Progenitor cell of endocrine pancreas (in vitro differentiated cells): ENCODE measurements at places on chromosomes 4 and X.

- DNase-seq, result no peak
Measured at GRCh38 chrX:68589372-68589753, 58.1 kb upstream of the STARD8 start.

DNA sequence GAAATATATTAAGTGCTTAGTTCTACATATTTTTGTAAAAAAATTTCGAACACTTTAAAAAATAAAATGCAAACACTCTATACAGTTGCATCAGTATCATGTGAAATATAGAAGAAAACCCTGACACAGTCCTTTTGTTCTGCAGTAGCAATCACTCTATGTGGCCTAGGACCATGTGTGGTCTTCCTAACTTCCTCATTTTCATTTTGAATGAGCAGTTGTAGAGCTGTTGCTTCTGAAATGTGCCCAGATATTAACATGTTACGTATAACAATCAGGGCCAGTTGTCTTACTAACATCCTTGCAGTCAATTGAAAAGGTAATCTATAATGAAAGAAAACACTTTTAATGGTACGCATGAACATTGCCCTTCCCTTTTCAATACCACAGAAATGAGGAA is 107.9 kb downstream of the ZNF827 start:
- DNase-seq, result no peak

GRCh38 chrX:69144838-69145680 is 20.2 kb downstream of the PJA1 start:
- no peak for DNase-seq

- DNase-seq, result no peak
Measured at GRCh38 chrX:96763608-96764007, 79.0 kb downstream of the DIAPH2 start.

DNA sequence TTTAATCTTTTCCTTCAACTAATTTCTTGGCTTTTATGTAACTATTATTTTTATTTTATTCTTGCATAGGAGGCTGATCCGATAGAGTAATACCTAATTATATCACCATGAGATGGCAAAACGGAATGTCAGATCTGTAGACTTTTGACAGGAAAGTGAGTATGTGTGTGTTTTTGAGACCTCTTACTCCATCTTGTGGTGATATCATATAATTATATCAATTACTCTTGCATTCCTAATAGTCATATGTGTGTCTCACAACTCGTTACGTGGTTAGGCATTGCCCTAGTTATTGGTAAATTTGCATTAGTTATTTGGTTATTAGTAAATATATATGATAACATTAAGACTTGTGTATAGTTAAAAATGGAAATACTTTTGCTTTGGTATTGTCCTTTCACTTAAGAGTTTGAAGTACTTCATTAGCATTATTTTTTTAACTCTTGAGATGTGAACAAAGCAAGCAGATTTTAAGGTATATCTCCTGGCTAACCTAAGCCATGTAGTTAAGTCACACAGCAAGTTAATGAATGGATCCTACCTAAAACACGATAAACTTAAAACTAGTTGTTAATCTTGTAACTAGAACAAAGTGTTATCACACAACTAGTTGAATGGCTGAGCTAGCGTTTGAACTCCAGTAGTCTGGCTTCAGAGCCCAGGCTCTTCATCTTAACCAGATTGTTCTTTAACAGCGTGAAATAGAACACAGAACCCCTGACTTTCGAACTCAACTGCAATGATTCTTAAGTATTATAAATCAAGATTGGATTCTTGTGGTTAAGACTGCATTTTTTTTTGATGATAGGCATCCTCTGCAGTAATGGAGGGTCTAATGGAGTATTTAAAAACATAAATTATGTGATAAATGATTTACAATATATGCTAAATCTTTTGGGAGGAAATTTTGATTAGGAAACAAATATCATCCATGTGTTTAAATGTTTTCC is 67.1 kb downstream of the PGRMC2 start:
- DNase-seq, result no peak

- no peak for DNase-seq
Measured at GRCh38 chr4:83247415-83248357, 36.9 kb downstream of the COQ2 start.

DNA sequence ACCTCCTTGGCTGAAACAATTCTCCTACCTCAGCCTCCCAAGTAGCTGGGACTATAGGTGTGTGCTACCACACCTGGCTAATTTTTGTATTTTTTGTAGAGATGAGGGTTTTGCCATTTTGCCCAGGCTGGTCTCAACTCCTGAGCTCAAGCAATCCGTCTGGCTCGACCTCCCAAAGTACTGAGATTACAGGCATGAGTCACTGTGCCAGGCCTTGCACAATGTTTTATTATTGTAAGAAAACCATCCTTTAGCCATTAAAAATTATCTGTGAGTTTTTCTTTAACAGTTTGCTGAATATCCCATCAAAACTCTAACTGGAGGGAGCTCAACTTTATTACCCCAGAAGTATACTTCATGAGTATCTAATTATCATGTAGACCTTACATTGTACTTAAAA is 900.3 kb downstream of the PCDH7 start:
- DNase-seq, result no peak

DNA sequence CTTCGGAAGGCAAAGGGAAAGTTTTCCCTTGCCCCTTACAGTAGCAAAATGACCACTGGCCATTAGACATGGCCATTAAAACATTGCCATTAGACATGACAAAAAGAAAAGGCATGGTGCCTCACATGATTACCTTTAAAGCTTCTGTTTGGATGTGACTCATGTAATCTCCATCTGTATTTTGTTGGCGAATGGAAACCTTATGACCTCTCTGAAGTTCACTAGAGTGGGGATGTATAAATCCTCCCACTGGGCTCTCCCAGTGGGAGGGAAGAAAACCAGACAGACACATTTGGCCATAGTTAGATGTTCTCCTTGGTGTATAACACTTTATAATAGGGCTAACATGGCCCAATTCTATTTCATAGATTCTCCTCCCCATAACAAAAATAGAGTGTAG is 152.6 kb downstream of the MAGEB17 start:
- no peak for DNase-seq

DNA sequence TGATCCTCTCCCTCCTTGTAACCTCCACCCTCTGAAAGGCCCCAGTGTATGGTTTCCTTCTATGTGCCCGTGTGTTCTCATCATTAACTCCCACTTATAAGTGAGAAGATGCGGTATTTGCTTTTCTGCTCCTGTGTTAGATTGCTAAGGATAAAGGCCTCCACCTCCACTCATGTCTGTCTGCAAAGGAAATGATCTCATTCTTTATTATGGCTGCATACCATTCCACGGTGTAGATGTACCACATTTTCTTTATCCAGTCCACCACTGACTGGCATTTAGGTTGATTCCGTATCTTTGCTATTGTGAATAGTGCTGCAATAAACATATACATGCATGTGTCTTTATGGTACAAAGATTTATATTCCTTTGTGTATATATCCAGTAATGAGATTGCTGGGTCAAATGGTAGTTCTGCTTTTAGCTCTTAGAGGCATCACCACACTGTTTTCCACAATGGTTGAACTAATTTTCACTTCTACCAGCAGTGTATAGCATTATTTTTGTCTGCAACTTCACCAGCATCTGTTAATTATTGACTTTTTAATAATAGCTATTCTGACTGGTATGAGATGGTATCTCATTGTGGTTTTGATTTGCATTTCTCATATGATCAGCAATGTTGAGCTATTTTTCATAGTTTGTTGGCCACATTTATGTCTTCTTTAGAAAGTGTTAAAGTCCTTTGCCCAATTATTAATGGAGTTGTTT is 1030.9 kb downstream of the FSTL5 start:
- DNase-seq, result no peak

DNA sequence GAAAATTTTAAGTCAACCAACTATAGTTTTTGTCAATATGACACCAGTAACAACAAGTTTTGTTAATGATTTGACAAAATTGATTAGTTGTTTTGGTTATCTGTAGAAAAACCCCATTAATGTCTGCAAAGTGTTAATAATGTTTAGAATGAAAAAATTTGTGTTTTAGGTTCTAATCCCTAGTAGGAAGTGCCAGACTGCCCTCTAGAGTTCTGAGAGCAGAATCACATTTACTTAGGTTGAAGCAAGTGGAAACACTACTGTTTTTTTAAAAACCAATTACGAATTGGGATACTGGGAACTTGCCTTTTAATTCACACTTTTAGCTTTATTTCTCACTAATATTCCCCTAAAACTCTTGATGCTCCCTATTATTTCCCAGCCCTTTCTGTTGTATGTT is 101.1 kb upstream of the CYLC1 start:
- DNase-seq, result no peak

- DNase-seq, result no peak
Measured at GRCh38 chr4:56619160-56619559, 61.9 kb downstream of the HOPX start.

DNA sequence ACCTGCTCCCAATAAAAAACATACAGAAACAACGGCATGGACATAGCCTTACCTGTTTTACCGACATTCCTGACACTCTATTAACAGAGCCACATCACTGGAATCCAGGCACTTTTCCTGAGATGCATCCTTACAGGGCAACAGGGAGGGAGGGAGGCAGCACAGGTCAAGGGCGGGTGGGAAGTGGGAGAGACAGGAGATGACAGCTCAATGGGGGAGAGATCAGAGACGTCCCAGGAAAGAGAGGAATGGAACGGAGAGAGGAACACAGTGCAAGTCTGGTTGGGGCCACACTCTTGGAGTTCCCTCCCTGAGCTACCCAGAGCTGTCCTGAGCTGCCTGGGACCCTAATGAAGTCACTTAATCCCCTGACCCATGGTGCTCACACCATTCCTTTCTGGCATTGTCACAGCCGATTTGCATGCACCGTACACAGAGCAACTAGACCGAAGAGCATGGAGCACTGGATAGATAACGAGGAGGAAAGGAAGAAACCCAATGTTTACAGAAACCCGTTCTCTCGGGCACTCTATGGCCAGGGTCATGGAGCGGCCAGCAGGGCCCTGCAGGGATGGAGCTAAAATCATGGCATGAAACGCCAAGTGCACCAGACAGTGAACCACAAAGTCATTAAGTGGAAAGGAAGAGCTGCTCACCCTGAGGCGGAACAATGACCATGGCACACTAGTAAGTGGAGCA is 93.1 kb downstream of the NSUN7 start:
- DNase-seq, result no peak

- no peak for DNase-seq
Measured at GRCh38 chrX:7109049-7109531, 38.4 kb upstream of the STS start.

- DNase-seq, result peak; percentile 15
Measured at GRCh38 chr4:24471486-24472160, 112.7 kb downstream of the DHX15 start.

DNA sequence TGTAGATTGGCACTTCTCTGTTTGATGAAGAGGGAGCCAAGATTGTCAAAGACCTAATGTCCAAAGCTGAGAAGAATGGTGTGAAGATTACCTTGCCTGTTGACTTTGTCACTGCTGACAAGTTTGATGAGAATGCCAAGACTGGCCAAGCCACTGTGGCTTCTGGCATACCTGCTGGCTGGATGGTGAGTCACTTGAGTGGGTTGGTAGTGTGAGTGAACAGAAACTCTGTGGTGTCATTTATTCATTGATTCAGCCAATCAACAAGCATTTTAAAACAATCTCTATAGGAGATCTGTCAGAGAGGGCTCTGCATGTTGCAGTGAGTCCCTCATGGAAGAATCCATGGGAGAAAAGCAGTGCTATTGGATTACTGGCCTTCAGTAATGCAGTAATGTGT is 16.3 kb downstream of the TAF9B start:
- DNase-seq, result no peak

GRCh38 chr4:113825272-113825671 is 63.7 kb upstream of the CAMK2D start:
- DNase-seq, result no peak

GRCh38 chr4:80900908-80901307 is 129.6 kb upstream of the BMP3 start:
- no peak for DNase-seq

DNA sequence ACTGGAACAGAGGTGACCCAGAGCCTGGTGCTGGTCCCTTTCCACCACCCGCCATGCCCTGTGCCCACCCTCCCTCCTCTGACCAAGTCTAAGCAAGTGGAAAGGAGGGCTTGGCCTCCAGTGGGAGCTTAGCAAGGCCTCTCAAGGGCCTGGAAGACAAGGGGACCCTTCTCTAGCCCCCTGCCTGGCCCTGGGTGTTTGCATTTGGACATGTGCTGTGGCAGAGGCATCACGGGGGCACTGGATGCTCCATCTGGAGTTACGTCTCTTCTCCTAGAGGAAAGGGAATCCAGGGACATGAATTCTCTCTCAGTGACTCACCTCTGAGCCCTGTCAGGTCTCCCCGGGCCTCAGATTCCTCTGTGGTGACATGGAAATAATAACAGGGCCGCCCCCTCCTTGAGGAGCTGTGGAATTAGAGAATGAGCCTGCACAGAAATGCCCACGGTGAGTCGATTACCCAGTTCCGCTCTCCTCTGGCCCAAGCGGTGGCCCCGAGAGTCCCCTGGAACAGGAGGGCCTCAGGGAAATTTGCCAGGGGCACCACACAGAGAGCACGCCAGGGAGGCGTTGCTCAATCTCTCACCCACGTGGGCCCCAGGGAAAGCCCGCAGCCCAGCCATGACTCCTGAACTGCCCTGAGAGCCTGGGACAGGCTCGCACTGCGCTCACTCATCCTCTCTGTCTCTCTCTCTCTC is 189.6 kb downstream of the BCOR start:
- DNase-seq, result no peak

DNA sequence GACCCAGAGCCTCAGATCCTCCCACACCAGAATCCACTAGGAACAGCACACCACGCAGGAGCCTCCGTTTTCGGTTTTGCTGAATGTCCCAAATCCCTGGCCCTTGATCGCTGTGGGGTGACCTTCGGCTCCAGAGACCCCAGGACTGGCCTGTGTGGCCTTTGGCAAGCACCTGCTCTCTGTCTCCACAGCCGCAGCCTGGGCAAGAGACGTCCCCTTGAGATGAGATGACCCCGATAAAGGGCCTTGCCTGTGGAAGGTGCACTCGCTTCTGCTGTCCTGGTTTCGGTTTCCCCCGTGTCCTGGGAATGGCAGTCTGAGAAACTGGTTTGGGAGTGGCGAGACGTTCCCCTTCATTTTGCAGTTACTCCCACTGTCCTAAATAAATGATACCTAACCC is 9.6 kb downstream of the PSAPL1 start:
- DNase-seq, result no peak

- no peak for DNase-seq
Measured at GRCh38 chr4:139458543-139458942, 4.6 kb downstream of the RAB33B start.

DNA sequence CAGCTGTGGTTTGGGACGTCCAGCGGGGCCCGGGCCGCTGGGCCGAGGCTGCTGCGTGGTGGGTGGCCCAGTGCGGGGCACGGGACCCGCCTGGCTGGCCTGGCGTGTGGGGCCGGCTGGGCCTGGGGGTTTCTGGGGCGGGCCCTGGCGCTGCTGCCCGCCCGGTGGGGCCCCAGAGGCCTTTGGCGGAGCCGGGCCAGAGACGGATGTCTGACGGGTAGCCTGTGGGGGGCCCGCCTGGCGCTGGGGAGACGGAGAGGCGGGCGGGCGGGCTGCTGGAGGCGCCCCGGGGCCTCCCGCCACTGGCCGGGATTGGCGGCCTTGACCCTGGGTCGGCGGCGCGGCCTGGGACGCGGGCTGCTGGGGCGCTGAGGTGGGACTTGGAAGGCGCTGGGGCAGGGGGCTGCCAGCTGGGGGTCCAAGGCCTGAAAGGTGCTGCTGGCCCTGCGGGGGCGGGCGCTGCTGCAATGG is 8.1 kb upstream of the TIMP1 start:
- DNase-seq, result no peak
